ENCODE measurements at places on chromosomes 3 and 15. TPM values are rescaled to one million over a fixed set of nuclear protein-coding genes. Genes with fewer than 3 reads are reported as not detected.

The SLC7A14 gene
- total RNA-seq = 0.34 TPM

The GP5 gene
- total RNA-seq = not detected

The PTH1R gene
- total RNA-seq = 0.34 TPM

The PLA2G4E gene
- not detected for total RNA-seq

The CLDN16 gene
- total RNA-seq = not detected

The TRPC1 gene
- total RNA-seq = 8.2 TPM

The GLDN gene
- total RNA-seq = 0.30 TPM

The GRIP2 gene
- total RNA-seq = not detected

The ROPN1 gene
- not detected for total RNA-seq

The ZNF662 gene
- total RNA-seq = 1.0 TPM

The CDHR4 gene
- not detected for total RNA-seq

The COL7A1 gene
- total RNA-seq = 29.3 TPM

The CACNA2D3 gene
- not detected for total RNA-seq

The MYZAP gene
- total RNA-seq = 0.17 TPM

The PP2D1 gene
- not detected for total RNA-seq

The RASGRF1 gene
- 0.50 TPM for total RNA-seq

The C15orf62 gene
- total RNA-seq = not detected
